ENCODE measurements at places on chromosomes 2 and 18. TPM values are rescaled to one million over a fixed set of nuclear protein-coding genes. Genes with fewer than 3 reads are reported as not detected.

The ERFE gene
- 18.3 TPM for total RNA-seq

The LAMA1 gene
- total RNA-seq: not detected

The STAMBP gene
- 52.2 TPM for total RNA-seq

The LRATD1 gene
- total RNA-seq: 3.8 TPM

The TLX2 gene
- 3.8 TPM for total RNA-seq

The C2orf80 gene
- total RNA-seq: not detected

The NT5DC4 gene
- 6.1 TPM for total RNA-seq

The CCDC121 gene
- total RNA-seq: 2.9 TPM

The HOXD13 gene
- not detected for total RNA-seq

The KIF3C gene
- total RNA-seq: 41.2 TPM

The XPO1 gene
- 236 TPM for total RNA-seq

The DPYSL5 gene
- not detected for total RNA-seq

The METTL5 gene
- total RNA-seq: 51.1 TPM

The SMYD1 gene
- not detected for total RNA-seq

The UGT1A8 gene
- total RNA-seq: 0.17 TPM

The HTR2B gene
- total RNA-seq: not detected

The RIT2 gene
- total RNA-seq: not detected

The MRPL33 gene
- 81.9 TPM for total RNA-seq

The ABCB6 gene
- 41.4 TPM for total RNA-seq
